ENCODE measurements at places on chromosomes 4 and X. TPM values are rescaled to one million over a fixed set of nuclear protein-coding genes. Genes with fewer than 3 reads are reported as not detected.

The VEGFC gene
- total RNA-seq, result 16.8 TPM

The CDS1 gene
- 0.81 TPM for total RNA-seq

The XAGE2 gene
- total RNA-seq, result not detected

The SPANXB1 gene
- 1.9 TPM for total RNA-seq

The DMRTC1 gene
- not detected for total RNA-seq

The CPZ gene
- 0.29 TPM for total RNA-seq

The TECRL gene
- total RNA-seq, result not detected

The POU4F2 gene
- not detected for total RNA-seq

The WDR45 gene
- total RNA-seq, result 50.4 TPM

The CXCR3 gene
- not detected for total RNA-seq

The ITGB1BP2 gene
- total RNA-seq, result 0.74 TPM

The SLC25A5 gene
- total RNA-seq, result 719 TPM

The GLRB gene
- 0.64 TPM for total RNA-seq

The GSX2 gene
- not detected for total RNA-seq

Data from A549 treated with RU486 at 1 μM for 4 hours (cell line).